Activated T-helper 2 cell treated with anti-CD3 and anti-CD28 coated beads, Interferon-gamma antibody, Interleukin-2, Interleukin-4, amounts not matched to agents 10 μg/mL and 5 μg/mL and 100 μg/mL, durations not matched to agents 14 hours and 24 hours and 36 hours (primary cell): ENCODE measurements at places on chromosomes 4 and X. TPM values are rescaled to one million over a fixed set of nuclear protein-coding genes. Genes with fewer than 3 reads are reported as not detected.

UGT2B7 gene
- total RNA-seq, result not detected in 2 replicates

MAGEE1 gene
- 2.4 and 2.8 TPM in 2 replicates for total RNA-seq

DNA sequence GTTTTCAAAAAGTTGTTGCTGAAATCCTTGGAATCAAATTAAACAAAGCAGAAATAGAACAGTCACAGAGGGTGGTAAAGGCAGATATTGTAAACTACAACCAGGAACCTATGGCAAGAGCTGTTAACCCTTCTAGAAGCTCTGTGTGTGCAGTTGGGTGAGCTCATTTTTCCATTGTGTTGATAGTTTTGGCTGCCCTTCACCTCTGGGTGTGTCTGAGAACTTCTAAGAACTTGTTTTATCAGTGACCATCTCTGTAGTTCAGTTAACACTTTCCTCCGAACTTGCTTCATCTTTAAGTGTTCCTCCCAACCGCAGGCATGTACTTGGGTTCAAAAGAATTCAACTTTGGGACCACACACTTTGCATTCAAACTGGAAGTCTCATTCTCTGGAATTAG, 32.7 kb downstream of the RBMX start:
- peaks cover 17% of the 10 kb centered on the region for H3K4me1 ChIP-seq
- peak; percentile 17 for DNase-seq
- H3K27ac ChIP-seq, result peak overlapping the region; percentile 91
- peaks cover 67% of the 10 kb centered on the region for H3K36me3 ChIP-seq

DNA sequence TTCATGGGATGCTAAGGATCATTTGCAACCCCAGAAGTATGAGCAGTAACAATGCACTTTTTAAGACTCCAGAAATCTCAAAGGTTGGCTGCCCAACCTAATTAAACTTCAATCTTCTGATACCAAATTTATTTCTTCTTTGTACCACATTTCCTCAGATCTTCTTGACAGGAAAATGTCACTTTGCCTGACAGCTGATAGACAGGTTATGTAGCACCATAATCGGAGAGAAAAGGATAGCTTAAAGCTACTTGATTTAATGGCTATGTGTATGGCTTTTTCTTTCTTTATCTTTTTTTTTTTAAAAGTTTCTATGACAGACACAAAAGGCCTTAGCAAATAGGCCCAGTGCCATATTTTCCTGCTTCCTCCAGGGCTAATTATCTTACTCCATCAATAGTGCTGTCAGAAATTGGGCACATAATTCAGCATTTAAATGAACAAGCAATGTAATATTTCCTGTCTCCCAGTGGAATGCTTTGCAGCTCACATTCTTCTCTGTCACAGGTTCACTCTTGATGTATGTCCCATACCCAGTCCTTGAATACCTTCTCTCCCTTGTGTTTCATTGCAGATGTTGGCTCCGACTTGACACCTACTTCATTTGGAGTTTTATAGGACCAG, 795.7 kb downstream of the ADGRL3 start:
- no peaks in the 10 kb centered on the region for H3K27me3 ChIP-seq
- no peak for DNase-seq
- H3K36me3 ChIP-seq, result no peaks in the 10 kb centered on the region
- H3K4me1 ChIP-seq, result no peaks in the 10 kb centered on the region
- H3K4me3 ChIP-seq, result no peak overlapping the region
- no peak overlapping the region for H3K27ac ChIP-seq

GRCh38 chr4:74615411-74615810, 170.5 kb downstream of the AREG start:
- no peak overlapping the region for H3K4me3 ChIP-seq
- DNase-seq, result no peak
- no peaks in the 10 kb centered on the region for H3K4me1 ChIP-seq

GRCh38 chrX:21374994-21375707, 933 bp downstream of the CNKSR2 start:
- H3K27me3 ChIP-seq, result no peaks in the 10 kb centered on the region
- H3K4me3 ChIP-seq, result peak overlapping the region; percentile 89
- H3K36me3 ChIP-seq, result no peaks in the 10 kb centered on the region
- peak overlapping the region; percentile 72 for H3K27ac ChIP-seq
- peak; percentile 8 for DNase-seq

DAPP1 gene
- 21.4 and 23.6 TPM in 2 replicates for total RNA-seq

GRCh38 chrX:39212456-39212855, 411.2 kb downstream of the MID1IP1 start:
- H3K27me3 ChIP-seq, result no peaks in the 10 kb centered on the region
- peak overlapping the region; percentile 17 for H3K27ac ChIP-seq
- H3K36me3 ChIP-seq, result peaks cover 8% of the 10 kb centered on the region
- no peak overlapping the region for H3K4me3 ChIP-seq
- peaks cover 5% of the 10 kb centered on the region for H3K4me1 ChIP-seq
- DNase-seq, result no peak

DNA sequence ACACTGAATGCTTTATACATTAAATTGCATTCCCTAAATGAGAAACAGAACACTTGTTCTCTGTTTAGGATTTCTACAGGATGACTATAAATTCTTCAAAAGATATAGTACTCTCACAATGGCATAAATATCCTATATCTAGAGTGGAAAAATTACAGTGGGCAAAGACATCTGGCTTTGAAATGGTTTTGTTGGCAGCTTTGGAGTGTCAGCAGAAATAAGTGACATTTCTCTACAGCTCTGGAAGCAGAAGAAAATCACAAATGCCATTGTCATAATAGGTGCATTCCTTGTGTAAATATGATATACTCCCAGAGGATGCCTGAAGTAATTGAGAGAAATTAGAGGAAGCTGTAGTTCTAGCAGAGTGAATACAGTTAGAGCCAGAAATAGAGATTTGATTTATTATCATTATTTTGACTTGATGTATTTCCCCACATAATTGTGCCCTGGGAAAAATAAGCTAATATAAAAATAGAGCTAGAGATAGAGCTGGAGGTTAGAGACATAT, 95.9 kb upstream of the GALNTL6 start:
- no peaks in the 10 kb centered on the region for H3K4me1 ChIP-seq
- no peak overlapping the region for H3K27ac ChIP-seq
- DNase-seq, result no peak
- H3K27me3 ChIP-seq, result no peaks in the 10 kb centered on the region
- H3K4me3 ChIP-seq, result no peak overlapping the region
- H3K36me3 ChIP-seq, result no peaks in the 10 kb centered on the region

DNA sequence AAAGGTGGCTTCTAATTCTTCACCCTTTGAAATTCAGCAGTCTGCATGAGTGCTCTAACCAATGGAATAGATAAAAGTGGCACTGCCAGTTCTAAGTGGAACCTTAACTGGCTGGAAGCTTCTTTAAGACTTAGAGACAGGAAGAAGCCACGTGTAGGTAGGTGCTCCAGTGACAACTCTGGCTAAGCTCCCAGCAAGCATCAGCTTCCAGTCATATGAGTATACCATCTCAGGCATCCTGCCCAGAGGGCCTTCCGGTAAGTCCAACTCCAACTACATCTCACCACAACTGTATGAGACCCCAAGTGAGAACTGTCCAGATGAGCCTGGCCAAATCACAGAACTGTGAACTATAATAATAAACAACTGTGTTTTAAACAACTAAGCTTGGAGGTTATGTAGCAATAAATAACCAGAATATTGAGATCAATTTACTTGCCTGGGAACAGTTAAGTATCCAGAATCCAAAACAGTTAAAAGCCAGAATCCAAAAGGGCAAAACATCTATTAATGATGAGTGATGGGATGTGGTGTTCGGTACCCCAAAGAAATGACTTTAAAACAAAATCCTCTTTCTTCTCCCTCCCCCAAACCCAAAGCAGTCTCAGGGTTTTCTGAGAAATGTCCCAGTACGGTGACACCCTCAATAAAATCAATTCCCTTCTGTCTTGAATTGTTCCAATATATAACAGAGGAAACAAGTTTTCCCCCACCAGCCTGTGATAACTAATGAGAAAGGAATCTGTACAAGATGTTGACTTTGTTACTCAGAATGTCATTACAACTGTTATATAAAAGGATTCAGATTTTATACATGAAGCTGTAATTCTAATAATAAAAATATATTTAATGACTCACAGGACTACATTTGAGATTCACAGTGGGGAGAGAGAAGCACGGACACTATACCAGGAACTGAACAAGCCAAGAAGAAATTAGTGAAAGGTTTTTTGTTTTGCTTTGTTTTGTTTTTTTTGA, 4.2 kb downstream of the TSPAN5 start:
- H3K4me1 ChIP-seq, result peaks cover 59% of the 10 kb centered on the region
- no peaks in the 10 kb centered on the region for H3K27me3 ChIP-seq
- DNase-seq, result no peak
- H3K27ac ChIP-seq, result no peak overlapping the region
- peaks cover 52% of the 10 kb centered on the region for H3K36me3 ChIP-seq

- no peak overlapping the region for H3K27ac ChIP-seq
- DNase-seq, result no peak
- H3K36me3 ChIP-seq, result no peaks in the 10 kb centered on the region
- H3K4me1 ChIP-seq, result no peaks in the 10 kb centered on the region
Observed at GRCh38 chr4:113973345-113973744, 6.1 kb downstream of the ARSJ start.

GYPB gene
- total RNA-seq, result not detected in 2 replicates

GRCh38 chr4:55136634-55137033, 11.2 kb upstream of the KDR start:
- H3K27me3 ChIP-seq, result no peaks in the 10 kb centered on the region
- no peak overlapping the region for H3K4me3 ChIP-seq
- no peak for DNase-seq

- H3K4me3 ChIP-seq, result no peak overlapping the region
- peaks cover 5% of the 10 kb centered on the region for H3K36me3 ChIP-seq
- DNase-seq, result no peak
- H3K27ac ChIP-seq, result no peak overlapping the region
- peaks cover 27% of the 10 kb centered on the region for H3K4me1 ChIP-seq
Observed at GRCh38 chr4:26751004-26751403, 109.6 kb upstream of the STIM2 start.

- H3K4me1 ChIP-seq, result no peaks in the 10 kb centered on the region
- peaks cover 5% of the 10 kb centered on the region for H3K36me3 ChIP-seq
- no peak overlapping the region for H3K4me3 ChIP-seq
- no peaks in the 10 kb centered on the region for H3K27me3 ChIP-seq
Observed at GRCh38 chrX:96700625-96701024, 16.0 kb downstream of the DIAPH2 start.

DNA sequence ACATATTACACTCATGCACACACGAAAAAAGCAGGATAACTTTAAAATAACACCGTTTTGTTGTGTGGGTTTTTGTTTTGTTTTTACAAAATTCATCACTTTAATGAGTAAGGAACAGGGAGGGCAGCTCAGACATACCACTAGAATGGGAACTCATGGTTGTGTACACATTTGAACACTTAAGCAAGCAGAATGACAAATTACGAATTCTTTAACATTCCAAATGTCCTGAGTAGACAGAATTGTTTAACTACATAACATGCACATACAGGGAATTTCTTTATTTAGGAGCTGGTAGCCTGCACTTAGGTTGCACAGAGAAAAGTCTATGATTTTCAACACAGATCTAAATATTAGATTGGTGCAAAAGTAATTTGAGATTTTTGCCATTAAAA, 96.4 kb downstream of the ATP8A1 start:
- H3K4me1 ChIP-seq, result no peaks in the 10 kb centered on the region
- no peak for DNase-seq
- peaks cover 6% of the 10 kb centered on the region for H3K36me3 ChIP-seq
- no peak overlapping the region for H3K27ac ChIP-seq
- H3K27me3 ChIP-seq, result no peaks in the 10 kb centered on the region

DNA sequence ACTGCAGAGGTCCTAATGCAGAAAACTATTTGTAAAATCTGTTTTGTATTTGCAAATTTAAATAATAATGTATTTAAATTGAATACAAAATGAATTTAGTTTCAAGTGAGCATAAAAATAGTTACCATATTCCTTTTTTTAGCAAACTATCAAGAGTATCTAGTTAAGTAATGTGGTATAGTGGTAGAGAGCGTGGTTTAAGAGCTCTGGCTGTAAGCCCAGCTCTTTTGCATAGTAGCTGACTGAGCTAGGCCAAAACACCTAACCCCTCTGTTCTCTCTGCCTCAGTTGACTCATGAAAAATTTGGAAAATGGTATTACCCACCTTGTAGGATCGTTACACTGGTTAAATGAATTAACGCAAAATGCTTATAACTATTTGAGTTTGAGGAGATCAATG, 18.1 kb upstream of the ADAD1 start:
- H3K27ac ChIP-seq, result no peak overlapping the region
- H3K27me3 ChIP-seq, result no peaks in the 10 kb centered on the region
- H3K36me3 ChIP-seq, result peaks cover 29% of the 10 kb centered on the region
- H3K4me1 ChIP-seq, result peaks cover 4% of the 10 kb centered on the region
- H3K4me3 ChIP-seq, result no peak overlapping the region
- DNase-seq, result no peak
